ENCODE measurements at places on chromosomes 2 and 18.

- DNase-seq: no peak
Observed at GRCh38 chr2:38945911-38946310, 56.2 kb downstream of the ARHGEF33 start.

DNA sequence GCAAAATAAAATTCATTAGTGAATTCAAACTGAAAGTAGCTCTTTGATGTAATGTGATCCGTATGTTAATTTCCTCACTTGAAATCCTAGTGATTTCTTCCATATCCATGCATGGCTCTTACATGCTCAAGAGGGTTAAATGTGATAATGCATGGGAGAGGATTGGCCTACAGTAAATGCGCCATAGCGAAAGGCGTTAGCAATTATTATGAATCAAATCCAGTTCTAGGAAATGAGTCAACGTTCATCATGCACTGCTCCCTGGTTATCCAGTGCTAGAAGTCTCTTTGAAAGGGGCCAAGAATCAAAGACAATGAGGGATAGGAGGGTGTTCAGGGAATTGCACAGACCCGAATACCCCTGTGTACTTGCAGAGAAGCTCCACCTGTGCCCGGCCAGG is 101.4 kb upstream of the RASGRP3 start:
- DNase-seq: peak; percentile 85

- no peak for DNase-seq
Observed at GRCh38 chr18:8990276-8991031, 112.0 kb upstream of the NDUFV2 start.

DNA sequence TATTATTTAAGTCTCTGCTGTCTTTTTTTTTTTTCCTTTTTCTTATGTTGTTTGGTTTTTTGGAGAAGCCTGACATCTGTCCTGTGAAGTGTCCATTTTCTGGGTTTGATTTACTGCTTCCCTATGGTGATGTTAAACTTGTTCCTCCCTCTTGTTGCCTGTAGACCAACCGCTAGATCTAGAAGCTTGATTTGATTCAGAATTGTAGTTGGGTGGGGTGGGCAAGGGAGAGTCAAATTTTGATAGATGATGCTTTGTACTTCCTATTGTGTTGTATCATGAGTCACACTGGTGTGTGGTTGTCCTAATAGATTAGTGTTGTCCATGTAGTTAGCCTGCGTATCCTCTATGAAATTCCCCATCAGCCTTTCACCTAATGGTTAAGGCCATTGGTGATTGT is 35.4 kb downstream of the CAB39 start:
- peak; percentile 45 for DNase-seq

DNA sequence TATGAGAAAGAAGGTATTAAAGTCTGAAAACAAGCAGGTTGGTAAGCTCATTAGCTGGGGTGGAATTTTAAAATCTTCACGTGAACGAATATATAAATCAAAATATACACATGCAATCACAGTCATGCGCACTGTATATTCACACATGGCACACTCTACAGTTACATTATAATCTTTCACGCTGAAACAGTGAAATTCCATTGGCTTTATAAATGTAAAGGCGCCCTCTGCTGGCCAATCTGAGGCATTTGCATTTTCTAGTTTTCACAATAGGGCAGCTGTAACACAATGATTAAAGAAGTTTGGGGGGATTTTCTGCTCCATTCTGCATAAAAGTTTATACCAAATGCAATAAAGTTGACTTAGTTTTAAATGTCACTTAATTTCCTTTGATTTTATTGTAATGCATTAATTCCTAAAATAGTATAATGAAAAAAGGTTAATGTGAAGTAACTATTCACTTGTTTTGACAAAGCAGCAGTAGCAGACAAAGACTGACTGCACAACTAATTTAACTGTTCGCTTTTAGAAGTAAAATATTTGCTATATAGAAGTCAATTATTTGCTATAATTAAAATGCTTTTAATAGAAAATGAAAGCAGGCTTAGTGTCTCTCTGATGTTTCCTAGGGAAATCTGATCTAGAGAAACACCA is 17.2 kb downstream of the IFIH1 start:
- peak; percentile 84 for DNase-seq

GRCh38 chr2:148726228-148726627 is 81.7 kb downstream of the EPC2 start:
- no peak for DNase-seq
